Right renal cortex interstitium (tissue), 3 donors: ENCODE measurements at places on chromosomes 4 and X. TPM values are rescaled to one million over a fixed set of nuclear protein-coding genes. Genes with fewer than 3 reads are reported as not detected.

DNA sequence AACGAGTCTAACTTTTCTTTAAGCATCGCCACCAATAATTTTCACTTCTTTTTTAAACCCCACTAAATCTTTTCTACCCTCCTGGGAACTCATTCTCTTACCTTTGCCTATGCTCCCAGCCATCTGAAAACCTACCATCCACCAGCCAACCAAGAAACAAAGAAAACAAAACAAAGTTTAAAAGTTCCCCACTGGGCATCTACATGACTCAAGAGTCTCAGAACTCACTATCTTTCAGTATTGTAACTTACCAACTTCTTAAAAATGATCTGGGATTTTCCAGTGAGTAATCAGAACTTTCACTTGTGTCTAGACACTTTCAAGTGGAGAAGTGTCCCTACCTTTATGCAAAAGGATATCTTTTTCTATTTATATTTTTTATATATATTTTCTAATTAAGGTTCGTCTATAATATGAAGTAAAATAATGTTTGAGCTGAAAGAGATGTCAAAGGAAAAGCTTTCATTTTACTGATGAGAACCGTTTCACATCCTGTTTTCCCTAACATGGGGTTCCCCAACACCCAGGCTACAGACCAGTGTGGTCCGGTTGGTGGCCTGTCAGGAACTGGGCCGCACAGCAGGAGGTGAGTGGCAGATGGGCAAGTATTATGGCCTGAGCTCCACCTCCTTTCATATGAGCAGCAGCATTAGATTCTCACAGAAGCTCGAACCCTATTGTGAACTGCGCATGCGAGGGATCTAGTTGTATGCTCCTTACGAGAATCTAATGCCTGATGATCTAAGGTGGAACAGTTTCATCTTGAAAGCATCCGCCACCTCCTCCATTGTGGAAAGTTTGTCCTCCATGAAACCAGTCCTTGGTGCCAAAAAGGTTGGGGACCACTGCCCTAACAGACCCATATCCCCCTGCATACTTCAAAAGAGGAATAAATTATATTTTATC is 9.8 kb upstream of the TIGD2 start:
- DNase-seq = no peak

DNA sequence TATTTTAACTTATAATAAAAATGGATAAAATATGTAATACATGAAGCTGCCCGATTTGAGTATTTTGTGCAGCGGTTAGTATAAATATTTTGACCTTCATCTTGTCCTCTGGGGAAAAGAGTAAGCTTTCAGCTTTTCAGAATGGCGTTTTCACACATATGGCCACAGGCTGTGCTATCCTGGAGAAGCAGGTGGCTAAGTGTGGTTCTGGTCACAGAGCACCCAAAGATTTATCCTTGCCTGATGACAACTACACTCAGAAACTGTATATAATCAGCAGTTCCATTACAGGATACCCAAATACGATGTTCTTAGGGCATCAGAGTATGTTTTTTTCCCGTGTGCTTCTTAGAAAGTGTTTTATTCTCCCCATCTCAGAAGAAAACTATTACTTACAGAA is 42.3 kb upstream of the ANK2 start:
- DNase-seq = no peak

GRCh38 chr4:180636696-180637404 is 1606.4 kb upstream of the TENM3 start:
- DNase-seq = no peak

- DNase-seq = no peak
Observed at GRCh38 chr4:41146716-41147506, 67.4 kb downstream of the APBB2 start.

OTUD6A gene
- polyA plus RNA-seq = not detected

GRCh38 chrX:51281758-51282318 is 50.8 kb upstream of the NUDT10 start:
- DNase-seq = no peak

NAT8L gene
- 7.3 TPM for polyA plus RNA-seq
